Tongue (tissue), 3 donors: ENCODE measurements at places on chromosomes 1 and 21. TPM values are rescaled to one million over a fixed set of nuclear protein-coding genes. Genes with fewer than 3 reads are reported as not detected.
A peak's percentile ranks its signal among the peaks of the same experiment; 100 is the strongest.

DNA sequence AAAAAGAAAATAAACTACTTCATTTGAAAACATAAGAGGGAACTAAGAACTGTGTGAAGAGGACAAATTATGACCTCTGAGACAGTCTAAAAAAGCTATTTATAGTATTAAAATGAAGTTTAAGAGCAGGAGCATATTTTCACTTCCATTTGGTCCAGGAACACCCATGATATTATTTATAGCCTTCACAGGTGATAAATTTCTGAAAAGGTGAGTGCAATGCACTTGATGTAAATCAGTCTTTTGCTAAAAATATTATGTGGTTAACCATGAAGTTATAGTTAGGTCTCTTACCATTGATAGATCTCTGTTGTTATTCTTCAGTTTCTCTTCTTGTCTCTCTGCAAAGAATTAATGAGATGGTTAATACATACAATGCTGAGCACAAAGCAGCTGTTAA lies 14.7 kb downstream of the TMCO1 start:
- DNase-seq, result no peak

DNA sequence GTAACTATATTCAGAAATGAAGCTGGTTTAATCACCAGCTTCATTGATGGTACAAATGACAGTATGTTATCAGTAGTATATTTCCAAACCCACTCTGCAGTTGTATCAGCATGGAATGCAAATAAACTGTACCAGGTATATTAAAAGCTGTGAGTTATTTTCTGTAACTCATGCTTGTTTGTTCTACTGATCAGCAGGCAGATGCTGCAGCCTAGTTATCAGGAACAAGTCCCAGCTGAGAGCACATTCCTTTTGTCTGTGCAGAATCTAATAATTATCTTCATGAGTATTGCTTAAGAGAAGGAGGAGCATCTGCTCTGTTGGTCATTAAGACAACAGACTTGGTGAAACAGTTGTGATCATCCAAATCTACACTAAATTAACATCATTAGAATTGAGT lies 1331.1 kb downstream of the MRPL39 start:
- no peak for DNase-seq

Gene CR2
- total RNA-seq, result not detected

Gene VPS72
- total RNA-seq, result 29.2 TPM

- DNase-seq, result no peak
Measured at GRCh38 chr1:54949053-54949452, 31.4 kb upstream of the TMEM61 start.

DNA sequence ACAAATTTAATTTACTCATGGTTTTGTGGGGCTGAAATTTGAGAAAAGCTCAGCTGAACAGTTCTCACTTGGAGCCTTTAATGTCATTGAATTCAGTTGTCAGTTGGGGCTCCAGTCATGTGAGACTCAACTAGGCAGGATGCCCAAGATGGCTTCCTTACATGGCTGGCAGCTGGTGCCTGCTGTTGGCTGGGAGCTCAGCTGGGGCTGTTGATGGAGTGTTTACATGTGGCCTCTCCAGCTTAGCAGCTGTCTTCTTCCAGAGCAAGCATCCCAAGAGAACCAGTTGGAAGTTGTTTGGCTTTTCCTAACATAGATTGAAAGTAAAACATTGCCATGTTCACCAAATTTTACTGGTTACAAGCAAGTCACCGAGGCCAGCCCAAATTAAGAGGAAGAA lies 81.8 kb upstream of the KCNA3 start:
- DNase-seq, result peak; percentile 96

Gene LCE1D
- not detected for total RNA-seq

DNA sequence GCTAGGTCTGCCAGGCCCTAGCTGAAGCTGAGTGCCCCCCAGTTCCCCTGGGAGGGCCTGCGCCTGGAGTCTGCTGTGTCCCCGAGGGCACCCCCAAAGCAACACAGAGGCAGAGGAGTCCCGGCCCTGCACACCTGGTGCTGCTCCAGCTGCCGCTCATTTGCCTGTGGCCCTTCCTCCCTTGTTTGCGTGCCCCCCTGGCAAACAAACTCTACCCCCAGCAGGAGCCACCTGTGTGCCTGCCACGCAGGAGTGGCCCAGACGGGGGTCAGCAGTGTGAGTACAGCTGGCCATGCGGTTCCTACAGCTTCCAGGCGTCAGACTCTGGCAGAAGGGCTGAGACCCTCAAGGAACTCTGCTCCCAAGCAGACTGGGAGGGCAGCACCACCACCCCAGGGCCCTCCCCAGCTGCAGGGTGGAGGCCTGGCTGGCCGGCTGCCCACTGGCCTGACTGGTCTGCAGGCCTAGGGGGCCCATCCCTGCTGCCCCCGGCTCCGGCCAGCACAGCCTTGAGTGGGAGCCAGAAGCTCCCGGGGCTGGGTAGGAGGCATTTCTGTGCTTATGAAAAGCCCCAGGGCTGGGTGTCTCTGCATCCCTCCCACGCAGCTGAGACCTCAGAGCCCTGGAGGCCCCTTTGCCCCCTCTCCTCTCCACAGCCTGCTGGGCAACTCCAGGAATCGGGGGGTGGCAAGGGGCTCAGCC lies 563 bp upstream of the TAS1R3 start:
- DNase-seq, result no peak

Gene EDN2
- 5.1 TPM for total RNA-seq

- DNase-seq, result no peak
Measured at GRCh38 chr1:46030876-46031660, 101.4 kb downstream of the PIK3R3 start.

GRCh38 chr1:224622831-224623230 lies 6.7 kb downstream of the CNIH3 start:
- no peak for DNase-seq

Gene SHE
- total RNA-seq, result 10.7 TPM

DNA sequence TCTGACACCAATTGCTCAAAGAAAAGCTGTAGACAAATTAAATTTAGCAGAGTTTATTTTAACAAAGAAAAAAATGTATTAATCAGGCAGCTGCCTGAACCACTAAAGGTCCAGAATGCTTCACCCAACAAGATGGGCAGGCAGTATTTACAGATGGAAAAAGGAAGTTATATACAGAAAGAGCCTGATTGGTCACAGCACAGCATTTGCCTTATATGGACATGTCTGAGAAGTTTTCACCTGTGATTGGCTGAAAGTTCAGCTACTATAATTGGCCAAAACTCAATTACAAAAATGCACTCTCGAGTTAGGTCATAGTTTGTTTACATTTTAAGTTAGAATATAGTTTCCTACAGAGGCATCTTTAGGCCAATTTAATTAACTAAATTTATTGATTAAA lies 15.1 kb upstream of the FMO1 start:
- DNase-seq, result no peak

DNA sequence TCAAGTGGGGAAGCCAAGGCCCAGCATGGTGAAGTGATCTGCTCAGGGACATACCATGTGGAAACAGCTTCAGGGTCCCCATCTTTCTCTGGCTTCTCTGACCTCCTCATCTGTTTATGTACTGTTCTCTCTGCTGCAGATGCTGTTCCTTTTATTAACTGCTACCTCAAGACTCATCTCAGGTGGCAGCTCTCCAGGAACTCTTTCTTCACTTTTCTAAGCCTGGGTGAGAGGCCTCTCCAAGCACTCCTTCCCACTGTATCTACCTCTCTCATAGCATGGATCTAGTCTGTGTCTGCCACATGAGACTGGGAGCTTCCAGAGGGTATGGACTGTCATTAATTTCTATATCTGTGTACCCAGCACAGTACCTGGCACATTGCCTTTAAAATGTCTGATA lies 73.4 kb upstream of the PPM1J start:
- no peak for DNase-seq

Gene DTL
- total RNA-seq, result 7.4 TPM

DNA sequence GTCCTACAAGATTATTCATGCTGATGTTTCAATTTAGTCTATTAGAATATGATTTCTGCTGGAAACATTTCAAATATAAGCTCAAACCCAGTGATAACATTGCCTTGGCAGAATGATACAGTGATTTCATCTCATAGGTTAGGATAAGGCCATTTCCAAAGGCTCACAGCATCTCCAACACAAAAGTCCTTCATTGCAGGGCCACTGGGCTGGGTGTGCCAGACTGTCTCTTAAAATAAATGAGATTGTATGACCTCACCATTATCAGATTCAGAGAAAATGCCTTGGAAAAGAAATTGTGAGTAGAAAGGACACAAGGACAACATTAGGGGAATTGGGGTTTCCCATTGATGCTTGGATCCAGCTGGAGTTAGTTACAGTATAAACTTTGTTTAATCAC lies 30.4 kb downstream of the NGF start:
- no peak for DNase-seq

DNA sequence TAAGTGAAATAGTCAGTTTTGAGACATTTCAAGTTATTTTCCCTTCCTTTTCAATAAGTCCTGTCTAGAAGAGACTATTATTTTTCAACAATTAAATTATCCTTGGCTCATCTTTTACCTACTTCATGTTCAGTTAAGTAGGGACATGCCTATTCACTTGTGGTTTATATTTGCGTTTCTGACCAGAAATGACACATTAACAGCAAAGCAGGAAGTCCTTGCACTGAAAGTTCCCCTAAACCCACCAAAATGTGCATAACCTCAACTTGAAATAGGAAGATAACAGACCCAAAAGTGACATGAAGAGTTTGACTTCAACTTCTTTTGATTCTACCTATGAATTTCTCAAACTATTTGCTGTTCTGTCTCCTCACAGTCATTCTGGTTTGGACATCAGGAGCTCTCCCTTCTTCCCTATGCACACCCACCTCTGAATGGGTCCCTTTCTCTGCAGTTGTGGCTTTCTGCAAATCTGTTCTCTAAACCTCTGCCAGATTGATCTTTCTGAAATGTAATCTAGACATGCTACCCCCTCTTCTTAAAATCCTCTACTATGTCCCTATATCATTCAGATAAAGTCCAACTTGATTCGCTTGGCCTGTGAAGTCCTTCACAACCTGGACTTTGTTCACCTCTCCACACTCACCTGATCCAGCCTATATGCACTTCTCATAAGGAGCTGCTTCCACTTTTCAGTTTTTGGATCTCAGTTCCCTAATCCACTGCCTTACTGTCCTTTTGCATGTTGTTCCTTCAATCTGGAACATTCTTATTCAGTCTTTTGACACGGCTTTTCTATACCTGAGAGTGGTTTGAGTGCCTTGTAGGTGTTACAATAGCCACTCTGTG lies 661.5 kb upstream of the ADGRL4 start:
- DNase-seq, result no peak

Gene NPPA
- total RNA-seq, result 0.51 TPM

DNA sequence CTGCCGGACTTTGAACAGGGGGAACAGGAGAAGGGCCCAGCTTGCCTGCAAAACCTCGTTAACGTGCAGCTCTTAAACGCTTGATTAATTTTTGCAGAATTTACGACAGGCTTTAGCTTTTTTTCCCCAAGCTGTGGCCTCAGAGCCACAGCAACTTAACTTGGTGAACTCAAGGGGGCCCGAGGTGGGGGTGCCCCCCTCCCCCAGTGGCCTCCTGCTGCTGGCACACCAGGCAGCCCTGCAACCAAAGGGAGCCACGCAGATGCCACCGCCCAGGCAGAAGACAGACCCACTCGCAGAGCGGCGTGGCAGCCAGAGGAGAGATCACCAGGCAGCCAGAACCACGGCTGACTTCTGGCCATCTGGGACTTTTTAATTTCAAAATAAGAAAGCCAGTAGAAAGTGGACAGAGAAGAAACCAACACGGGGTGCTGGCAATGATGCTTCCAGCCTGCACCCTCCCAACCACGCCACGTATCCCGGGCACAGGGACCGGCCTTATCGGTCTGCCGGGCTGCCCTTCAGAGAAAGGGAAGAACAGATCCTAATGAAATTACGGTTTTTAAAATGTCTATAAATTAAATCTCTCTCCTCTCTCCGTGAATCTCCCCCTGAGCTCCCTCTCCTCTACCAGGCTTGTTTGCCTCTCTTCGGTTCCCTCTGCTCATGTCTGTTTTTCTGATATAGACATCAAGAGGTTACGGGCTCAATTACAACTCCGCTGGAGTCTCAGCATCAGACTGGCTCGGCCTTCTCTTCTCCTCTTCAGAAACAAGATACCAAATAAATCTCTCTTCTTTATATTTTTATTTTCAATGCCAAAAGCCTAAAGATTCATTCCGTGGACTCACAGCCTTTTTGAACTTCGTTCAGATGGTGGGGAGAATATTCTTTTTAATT lies 6.4 kb downstream of the CASZ1 start:
- no peak for DNase-seq

GRCh38 chr1:162077648-162078299 lies 8.3 kb downstream of the NOS1AP start:
- DNase-seq, result no peak

GRCh38 chr1:24351247-24351646 lies 32.1 kb downstream of the GRHL3 start:
- no peak for DNase-seq

Gene PADI3
- total RNA-seq, result 1.1 TPM

Gene S100A11
- 36.0 TPM for total RNA-seq

Gene SPRR2B
- total RNA-seq, result not detected

Gene PRAMEF4
- total RNA-seq, result not detected

- DNase-seq, result no peak
Measured at GRCh38 chr1:10398278-10398733, 558 bp upstream of the PGD start.

- DNase-seq, result peak; percentile 52
Measured at GRCh38 chr1:154155251-154155650, 378 bp upstream of the NUP210L start.

GRCh38 chr1:110155878-110156522 lies 5.7 kb downstream of the SLC6A17 start:
- peak; percentile 88 for DNase-seq

DNA sequence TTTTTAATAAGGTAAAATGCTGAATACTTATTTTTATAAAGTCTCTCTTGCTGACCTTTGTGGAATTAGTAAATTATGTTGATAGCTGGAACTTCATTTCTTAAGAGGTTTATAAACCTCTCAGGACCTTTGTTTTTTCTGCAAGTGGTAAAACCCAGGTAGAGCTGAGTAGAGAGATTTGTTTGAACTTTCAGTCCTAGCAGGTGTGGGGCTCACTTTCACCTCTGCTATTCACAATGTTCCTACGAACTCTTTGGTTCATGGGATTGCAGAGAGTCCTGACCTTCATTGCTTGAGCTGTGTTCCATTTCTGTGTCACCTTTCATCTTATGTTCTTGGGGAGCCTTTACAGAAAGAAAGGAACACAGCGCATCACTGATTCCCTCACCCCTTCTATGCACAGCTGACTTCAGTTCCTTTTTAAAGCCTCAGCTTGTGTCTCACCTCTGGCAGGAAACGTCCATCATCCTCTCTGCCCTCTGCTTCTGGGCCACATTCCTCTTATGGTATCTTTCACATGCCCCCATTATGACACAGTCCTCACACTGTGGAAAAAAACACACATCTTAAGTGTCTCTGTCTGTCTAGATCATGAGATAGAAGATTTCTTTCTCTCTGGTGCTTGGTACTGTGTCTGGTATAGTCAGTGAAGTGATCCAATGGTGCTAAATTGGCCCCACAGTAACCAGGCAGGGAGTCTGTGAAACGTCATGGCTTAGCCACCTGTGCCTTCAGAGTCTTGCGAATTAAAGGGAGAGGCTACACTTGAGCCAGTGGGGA lies 262.5 kb upstream of the B3GALT2 start:
- no peak for DNase-seq

GRCh38 chr1:160064164-160064563 lies 5.8 kb downstream of the KCNJ10 start:
- DNase-seq, result no peak

Gene CCDC17
- total RNA-seq, result not detected
